ENCODE measurements at places on chromosomes 3 and 15.
A peak's percentile ranks its signal among the peaks of the same experiment; 100 is the strongest.

DNA sequence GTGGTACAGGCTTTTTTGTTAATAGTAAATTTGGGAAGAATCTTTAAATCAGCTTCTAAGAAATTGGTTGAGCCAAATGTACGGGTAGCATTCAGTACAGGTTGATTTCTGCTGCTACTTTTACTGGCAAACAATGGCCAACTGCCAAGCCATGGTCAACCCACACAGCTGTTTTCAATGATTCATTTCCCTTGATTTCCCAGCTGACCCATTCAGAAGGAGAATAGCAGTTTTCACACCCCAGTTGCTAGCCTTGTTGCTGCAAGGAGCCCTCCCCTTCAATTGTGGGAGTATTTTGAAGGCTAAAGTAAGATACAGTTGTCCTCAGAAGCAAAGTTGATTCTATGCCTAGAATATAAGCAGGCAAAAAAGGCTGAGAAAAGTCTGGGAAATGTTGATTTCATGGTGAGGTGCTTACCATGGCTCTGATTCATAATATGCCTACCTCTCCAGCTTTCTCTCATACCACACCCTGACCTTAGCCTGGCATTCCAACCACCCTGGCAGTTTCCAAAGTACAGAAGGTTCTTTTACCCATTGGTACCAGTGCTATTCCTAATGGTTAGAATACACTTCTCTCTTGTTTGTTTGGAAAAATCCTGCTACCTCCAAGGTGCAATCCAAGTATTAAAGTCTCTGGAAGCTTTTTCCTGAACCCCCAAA is 320.3 kb upstream of the TGFBR2 start:
- DNase-seq: no peak

GRCh38 chr15:36936613-36937012 is 163.7 kb downstream of the MEIS2 start:
- no peak for DNase-seq

GRCh38 chr3:25284249-25284648 is 143.8 kb upstream of the RARB start:
- no peak for DNase-seq

DNA sequence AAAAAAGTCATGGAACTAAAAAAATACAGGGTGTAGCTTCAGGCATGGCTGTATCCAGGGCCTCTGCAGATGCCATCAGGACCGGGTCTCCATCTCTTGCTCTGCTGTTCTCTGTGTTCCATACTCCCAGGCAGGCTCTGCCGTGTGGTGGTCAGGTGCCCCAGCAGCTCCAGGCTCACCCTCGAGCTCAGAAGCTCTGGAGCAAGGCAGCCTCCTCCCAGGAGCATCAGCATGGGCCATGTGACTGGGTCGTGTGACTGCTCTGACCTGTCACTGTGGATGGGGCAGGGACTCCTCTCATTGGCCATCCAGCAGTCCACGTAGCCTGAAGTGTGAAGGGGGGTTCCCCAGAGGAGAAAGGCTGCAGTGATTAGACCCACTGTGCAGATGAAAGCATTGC is 8.5 kb downstream of the FBLN2 start:
- no peak for DNase-seq

DNA sequence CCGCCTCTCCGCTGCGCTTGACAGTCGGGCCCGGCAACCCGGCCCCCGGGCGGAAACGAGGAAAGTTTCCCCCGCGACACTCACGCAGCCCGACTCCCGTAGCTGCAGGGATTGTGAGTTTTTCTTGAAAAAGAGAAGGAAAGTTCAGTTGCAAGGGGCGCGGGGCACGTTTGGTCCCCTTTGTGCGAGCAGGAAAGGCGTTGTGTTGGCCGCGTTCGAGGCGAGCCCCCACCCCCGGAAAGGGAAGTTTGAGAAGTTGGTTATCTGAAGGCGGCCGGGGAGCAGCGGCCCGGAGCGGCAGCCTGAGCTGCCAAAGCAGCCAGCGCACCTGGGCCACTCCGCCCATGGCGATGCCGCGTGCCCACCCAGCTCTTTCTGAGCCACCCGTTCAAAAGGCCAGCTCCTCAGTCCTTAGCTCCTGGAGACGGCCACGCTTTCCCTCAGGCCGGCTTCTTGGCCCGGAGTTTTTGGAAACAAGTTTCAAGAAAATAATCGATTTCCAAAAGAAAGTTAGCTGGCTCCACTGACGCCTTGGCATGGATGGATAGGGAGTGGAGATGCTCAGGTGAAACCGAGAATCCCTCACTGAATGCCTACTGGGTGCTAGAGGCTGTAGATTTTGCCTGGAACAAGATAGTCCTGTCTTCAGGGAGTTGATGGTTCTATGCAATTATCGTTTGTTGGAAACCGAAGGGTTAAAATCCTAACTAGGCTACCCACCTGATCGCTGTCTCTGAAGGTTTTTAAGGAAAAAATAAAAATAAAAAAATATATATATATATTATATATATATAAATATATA is 832 bp downstream of the TGFBR2 start:
- peak; percentile 78 for DNase-seq

GRCh38 chr3:9500108-9501050 is 53.2 kb downstream of the LHFPL4 start:
- DNase-seq: peak; percentile 60

DNA sequence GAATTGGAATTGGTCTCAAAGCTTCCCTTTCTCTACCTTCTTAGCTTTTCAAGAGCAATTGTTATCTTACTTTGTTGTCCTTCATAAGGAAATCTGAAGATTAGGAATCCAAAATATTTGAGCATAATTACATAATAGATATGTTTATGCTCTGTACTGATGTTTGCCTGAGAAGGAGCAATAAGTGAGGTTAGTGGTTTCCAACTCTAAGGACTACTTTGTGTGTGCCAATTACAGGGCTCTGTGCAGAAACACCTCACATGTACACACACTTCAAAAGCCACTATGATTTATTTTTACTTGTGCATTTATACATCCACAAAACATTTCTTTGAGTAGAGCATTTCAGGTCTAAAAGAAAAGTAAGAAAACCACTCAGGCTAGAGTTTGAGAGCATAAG is 49.9 kb downstream of the MME start:
- no peak for DNase-seq

DNA sequence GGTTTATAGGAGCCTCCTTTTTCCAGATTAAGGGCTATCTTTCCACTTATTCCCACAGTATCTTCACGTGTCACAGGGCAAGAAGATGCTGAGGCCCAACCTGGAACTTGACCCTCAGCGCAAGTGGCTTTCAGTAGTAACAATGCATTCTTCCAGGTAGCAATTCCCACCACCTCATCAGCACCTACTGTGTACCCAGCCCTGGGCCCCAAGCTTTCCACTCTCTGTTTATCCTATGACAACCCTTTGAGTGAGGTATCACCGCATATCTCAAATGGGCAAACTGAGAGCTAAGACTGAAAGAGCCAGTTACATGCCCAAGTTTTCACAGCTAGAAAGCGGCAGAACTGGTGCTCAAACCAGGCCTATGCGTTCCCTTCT is 88.2 kb downstream of the CPN2 start:
- no peak for DNase-seq

DNA sequence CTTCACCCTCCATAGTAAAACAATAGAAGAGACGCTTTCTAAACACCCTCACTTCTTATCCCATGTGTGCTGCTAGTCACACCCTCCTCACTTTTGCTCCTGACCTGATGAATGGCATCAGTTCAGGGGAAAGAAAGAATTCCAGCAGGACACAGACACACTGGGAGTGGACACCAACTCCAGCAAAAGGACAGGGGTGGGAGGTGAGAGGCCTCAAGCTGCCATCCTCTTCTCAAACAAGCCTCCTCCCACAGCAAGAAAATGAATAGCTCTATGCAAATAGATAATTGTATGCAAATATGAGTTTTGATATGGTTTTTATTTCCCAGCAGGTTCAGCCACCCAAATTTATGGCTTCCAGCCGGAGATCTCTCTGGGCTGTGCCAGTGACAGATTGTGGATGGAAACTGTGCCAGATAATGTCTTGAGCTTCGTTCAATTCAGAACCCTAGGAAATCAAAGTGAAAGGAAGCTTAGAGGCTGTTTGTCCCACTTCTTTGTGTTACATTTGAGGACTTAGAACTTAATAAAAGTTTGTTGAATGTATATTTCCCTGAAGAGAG is 209.3 kb upstream of the PPP2R3A start:
- no peak for DNase-seq

- no peak for DNase-seq
These were observed 28.4 kb upstream of the RPL29 start for GRCh38 chr3:52023860-52024764.

DNA sequence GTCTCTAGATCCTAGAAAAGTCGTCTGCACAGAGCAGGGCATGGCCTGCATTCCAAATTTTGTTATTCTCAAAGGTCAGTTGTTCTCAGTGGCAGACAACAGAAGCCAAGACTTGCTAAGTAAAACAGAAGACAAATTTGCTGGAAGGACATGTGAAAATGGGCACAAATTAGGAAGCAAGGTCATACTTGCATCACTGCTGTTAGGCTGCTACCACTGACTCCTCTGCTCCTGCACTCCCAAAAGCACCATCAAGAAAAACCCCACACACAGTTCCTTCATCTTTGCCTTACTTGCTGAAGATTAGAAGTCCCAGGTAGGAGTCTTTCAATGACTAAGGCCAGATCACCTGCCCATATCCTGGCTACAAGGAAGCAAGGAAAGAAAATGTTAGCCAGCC is 69.9 kb upstream of the ATP2C1 start:
- no peak for DNase-seq

DNA sequence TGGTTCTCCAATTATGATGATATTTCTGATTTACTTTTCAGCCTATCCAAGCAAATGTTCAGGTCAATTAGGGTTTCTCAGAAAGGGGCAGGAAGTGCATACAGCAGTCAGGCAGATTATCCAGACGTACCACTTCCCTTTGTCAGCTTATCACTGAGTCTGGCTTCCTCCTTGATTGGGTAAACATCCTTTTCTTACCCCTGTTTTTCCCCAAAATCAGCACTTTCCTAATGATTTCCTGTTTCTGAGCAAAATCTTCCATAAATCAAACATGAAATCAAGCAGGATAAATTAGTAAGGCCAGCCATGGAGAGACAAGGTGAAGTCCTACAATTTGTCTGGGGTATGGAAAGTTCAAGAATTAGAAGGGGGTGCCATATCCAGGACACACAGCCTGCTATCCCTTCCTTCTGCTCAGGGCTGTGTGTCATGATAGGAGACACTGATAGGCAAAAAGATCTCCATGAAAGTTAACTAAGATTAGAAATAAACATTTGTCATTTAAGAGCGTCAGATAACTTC is 29.0 kb downstream of the ADIPOQ start:
- no peak for DNase-seq

GRCh38 chr3:42497009-42497731 is 5.3 kb upstream of the VIPR1 start:
- DNase-seq: no peak

DNA sequence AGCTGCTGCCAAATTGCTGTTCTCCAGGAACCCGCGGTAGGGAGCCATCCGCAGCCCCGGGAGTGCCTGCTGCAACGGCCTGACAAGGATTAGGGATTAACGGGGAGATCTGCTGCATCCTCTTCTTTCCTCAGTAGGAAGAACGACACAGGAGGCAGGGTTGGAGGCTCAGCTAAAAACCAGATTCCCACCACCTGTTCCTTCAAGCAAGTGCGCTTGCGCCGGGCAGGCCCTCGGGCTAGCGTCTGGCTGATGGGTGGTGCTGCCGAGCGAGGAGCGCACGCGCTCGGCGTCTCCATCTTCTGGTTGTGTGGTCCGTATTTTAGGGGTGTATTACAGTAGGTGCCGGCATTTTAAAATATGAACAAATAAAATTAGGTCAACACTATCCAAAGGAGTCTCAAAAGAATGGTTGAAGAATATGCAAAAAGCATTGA is 25.4 kb upstream of the SLC25A26 start:
- no peak for DNase-seq

DNA sequence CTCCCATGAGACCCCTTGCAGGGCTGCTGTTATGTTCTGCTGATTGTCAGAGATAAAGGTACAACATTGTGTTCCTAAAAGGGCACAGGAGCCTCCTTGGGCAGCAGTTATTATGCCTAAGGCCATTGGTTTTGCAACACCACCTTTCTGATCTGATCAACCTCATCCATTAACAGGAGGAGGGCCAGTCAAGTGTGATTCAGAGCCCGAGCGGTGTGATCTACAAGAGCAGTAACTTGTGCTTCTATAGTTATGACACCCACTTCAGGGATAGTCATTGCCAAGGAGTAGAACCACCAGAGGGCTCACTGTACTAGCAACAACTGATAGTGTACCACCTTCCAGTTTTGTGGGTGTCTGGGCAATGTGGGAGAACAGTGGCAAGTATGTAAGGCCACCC is 1457.9 kb upstream of the CADM2 start:
- DNase-seq: no peak

DNA sequence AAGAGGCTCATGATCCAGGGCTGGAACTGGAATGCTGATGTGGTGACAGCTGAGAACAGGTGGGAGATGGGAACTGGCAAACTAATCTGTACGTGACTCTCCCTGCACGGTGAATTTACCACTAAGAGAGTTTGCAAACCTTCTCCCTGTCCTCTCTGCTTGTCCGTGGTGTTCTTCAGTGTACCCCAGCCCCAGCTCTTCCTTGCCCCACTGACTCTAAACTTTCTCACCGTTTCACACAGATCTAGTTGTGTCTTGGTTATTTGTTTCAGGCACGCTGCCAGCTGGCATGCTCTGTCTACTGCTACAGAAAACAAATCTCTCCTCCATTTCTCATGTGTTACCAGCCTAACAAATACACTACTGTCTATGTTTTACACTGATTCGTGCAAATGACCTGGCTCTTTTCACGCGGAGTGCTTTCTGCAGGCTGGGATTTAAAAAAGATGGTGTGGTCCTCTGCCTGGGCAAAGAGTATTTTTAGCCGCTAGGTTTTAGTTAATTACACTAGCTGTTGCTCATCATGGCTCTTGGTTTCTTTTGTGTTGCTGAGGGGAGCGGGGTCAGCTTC is 192.7 kb upstream of the LRIG1 start:
- DNase-seq: no peak

GRCh38 chr15:89072277-89072869 is 15.9 kb upstream of the ABHD2 start:
- no peak for DNase-seq

DNA sequence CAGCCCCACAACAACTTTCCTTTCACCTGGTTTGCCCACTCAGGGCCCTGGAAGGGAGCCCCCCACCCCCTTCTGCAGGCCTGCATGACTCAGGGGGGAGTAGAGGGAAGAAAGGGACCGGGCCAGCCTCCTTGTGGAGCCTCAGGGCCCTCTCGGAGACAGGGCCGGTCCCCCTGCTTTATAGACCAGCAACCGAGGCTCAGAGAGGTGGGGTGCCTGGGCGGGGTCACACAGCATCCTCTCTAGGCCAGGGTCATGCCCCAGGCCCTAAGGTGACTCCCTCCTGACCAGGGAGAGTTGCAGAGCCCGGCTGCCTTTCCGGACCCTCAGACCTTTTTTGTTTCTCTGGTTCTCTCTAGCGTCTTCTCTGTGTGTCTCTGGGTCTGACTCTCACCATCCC is 211.3 kb downstream of the TBC1D2B start:
- DNase-seq: no peak

DNA sequence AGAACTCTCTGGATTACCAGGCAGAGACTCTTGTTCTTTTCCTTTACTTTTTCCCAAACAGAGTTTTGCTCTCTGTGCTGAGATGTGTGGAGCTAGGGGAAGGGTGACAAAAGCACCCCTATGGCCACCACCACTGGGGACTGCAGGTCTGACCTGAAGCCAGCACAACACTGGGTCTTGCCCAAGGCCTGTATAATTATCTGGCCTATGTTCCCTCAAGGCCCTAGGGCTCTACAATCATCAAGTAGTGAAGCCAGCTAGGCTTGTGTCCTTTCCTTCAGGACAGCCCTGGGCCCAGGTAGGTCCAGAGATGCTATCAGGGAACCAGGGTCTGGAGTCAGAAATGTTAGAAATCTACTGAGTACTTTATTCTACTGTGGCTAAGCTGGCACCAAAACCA is 28.4 kb downstream of the MYO1E start:
- no peak for DNase-seq

GRCh38 chr15:100536733-100537132 is 8.0 kb upstream of the CERS3 start:
- DNase-seq: no peak

Measured in CD4-positive, alpha-beta T cell treated with Interleukin-17A for 4 hours (primary cell).